Inflammatory macrophage treated with lipopolysaccharide for 4 hours (primary cell): ENCODE measurements at places on chromosomes 2 and 18.

- peak; percentile 35 for DNase-seq
Observed at GRCh38 chr2:27946530-27947060, 56.1 kb downstream of the BABAM2 start.

DNA sequence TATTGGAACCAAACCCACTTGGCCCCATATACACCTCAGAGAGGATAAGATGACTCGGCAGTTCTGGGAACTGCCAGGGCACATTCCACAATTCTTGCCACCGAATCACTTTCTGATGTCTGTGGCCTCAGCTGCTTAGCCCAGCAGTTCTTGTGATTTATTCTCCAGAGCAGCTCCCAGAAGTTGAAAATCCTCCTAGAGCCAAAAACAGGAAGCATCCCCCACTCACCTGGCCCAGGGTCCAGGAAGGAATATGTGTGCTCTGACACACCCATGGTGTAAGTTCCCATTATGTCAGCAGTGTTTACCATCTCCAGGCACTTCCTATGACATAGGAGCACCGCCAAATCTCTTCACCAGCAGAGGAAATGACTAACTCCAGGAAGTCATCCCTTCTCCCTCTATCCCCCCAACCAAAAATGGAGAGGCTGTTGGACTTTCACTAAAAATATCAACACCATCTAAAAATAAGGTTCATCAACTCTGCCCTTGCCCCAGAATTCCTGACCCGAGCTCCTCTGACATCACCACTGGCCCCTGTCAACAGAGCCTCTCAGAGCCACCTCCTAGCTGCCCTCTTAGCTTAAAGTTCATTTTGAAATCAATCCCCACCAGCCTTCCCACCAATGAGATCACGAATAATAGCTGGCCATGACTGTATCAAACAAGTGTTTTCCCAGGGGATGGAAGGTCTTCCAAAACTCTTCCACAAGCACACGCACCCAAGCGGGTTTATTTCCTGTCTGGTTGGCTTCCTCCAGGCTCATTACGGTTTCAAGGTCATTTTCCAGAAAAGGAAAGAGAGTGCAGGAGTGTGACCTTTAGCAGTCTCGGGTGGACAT lies 223.1 kb upstream of the PARD3B start:
- no peak for DNase-seq

GRCh38 chr2:233349005-233349998 lies 5.0 kb upstream of the DGKD start:
- peak; percentile 44 for DNase-seq

DNA sequence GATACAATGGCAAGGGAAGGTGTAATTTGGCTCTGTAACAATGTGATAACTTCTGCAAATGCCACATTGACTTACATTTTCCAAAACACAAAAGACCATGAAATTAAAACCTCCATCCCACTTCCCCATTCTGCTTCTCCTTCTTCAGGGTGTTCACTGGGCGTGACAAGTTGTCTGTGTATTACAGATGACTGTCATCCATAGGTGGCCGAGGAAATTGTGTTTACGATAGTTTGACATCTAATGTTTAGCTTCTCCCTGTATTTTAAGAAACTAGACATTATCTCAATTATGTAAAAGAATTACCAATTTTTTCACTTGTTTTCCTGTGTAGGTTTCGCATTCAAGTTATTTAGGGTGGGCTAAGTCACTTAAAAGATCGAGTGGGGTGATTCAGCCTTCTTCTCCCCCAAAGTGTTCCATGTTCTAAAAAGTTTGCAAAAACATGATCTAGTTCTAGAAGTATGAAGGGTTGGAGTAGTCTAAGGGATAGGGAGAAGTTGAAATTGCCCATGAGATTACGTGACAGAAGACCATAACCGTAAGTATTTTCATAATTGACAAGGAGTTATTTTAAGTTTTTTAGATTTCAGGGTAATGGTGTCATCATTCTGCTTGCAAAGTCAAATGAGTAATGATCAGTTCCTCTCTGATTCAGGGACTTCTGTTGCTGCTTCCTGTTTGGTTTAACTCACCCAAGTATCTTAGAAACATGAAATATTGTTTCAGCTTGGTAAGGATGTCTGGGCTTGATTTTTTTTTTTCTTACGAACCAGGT lies 25.2 kb upstream of the CYTIP start:
- DNase-seq, result peak; percentile 95

GRCh38 chr2:209901172-209901571 lies 101.3 kb upstream of the RPE start:
- DNase-seq, result no peak

- no peak for DNase-seq
Observed at GRCh38 chr2:207640661-207641060, 15.5 kb upstream of the METTL21A start.

GRCh38 chr2:2573205-2573604 lies 242.1 kb upstream of the MYT1L start:
- DNase-seq, result no peak

DNA sequence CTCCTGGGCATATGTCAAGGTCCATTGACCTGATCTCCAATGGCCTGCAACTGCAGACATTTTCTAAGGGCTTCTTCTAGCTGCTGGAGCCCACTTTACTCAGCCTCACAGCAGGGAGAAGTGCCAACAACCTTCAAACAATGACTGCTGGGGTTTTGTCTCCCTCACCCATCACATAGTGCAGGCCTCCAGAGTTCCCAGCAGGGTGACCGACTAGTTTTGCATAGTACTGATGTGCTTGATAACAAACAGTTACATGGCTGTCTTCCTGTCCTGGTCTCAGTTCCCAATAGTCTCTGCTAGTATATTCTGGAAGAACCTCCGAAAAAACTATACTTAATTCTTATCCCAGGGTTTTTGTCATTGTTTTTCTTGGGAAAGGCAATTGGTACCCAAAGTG lies 10.4 kb upstream of the NETO1 start:
- DNase-seq, result no peak

GRCh38 chr18:35026407-35027061 lies 14.7 kb upstream of the MAPRE2 start:
- no peak for DNase-seq

DNA sequence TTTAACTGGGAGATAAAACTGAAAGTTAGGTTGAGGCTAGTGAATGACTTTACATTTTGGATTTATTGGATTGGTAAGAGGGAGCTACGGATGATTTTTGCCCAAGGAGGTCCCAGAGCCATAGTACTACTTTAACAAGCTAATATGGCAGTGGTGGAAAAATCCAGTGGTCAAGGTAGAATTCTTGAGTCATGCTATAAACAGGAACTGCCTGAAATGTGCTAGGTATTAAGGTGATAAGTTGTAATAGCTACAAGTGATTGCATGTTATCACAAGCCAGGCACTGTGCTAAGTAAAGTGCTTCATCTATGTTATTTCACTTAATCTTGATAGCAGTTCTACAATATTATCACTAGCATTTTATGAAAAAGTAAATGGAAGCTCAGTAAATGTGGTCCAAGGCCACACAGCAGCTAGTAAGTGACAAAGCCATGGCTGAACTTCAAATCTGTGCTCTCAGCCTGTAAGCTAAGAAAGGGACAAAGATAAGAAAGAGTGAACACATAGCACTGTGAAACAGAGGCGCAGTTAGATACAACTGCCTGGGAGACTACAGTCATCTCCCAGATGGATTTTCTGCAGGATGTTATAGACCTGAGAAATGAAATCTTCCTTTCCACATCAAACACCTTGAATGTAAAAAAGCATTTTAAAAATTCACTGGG lies 469.6 kb downstream of the TGIF1 start:
- no peak for DNase-seq

- DNase-seq, result no peak
Observed at GRCh38 chr2:106137731-106138521, 56.2 kb downstream of the UXS1 start.

DNA sequence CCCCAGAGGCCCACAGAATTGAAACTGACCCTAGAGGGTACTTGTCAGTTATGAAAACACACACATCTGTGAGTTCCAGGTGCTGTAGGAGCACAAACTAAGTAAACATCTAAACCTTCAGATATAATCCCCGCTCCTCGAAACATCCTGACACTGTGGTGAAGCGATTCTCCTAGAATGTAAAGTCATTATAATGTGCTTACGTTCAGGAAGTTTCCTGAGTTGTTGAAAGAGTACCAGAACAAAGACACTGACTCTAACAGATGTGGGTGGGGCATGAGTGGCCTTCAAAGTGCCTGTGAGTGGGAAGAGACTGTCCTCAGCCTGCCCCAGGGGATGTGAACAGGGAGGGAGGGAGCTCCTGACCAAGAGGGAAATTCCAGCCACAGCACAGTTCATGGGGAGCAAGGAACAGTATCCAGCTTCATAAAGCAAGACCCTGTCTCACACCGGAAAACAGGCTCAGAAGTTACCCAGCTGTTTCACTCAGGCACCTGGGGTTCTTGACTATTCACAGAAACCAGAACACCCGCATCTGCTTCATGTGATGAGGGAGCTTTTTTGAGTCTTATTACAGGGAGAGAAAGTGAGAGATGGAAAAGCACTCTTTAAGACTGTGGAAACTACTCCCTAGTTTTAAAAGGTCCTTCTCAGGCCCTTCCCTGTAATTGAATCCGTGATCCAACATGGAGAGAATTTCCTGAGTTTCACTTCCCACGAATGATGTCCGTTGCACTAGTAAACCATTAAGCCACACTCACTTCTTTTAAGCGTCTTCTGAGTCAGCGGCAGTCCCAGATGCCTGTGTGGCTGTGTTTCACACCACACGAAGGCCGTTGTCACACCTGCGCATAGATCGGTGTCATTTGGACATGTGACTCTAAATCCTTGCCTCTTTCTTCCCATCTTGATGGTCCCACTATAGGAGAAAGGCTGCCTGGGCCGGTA lies 88.6 kb upstream of the EML6 start:
- DNase-seq, result peak; percentile 69

GRCh38 chr2:159797543-159798375 lies at the start of gene CD302:
TSS of gene CD302 (minus strand) at chr2:159798208. CDS start at chr2:159798198, 10 bp downstream.
- DNase-seq, result peak; percentile 56

GRCh38 chr2:61379521-61379920 lies 91.4 kb downstream of the USP34 start:
- no peak for DNase-seq

DNA sequence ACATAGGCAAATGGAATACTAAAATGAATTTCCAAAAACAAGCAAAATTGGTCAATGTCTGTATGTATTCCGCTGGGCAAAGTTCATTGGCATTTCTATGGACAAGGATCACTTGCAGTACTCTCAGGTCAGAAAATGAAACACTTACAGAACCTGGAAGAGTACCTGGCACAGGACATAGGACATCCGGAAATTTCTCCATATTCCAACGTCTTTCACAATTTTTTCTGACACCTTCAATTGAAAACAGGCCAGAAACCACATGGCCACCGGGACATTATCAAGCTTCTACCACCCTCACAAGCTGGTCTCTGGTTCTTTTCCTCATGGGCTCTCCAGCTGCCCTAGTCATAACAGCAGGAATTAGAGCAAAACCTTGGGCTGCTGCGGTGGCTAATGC lies 96.9 kb upstream of the MSH6 start:
- no peak for DNase-seq

- peak; percentile 57 for DNase-seq
Observed at GRCh38 chr2:229273723-229274338, 2.7 kb upstream of the PID1 start.

- DNase-seq, result no peak
Observed at GRCh38 chr2:161005170-161005569, 155.1 kb upstream of the TANK start.
